Prostate gland (tissue), 2 donors: ENCODE measurements at places on chromosomes 12 and 14.

GRCh38 chr12:127165567-127166392 is 1101.2 kb upstream of the TMEM132C start:
- peak; percentile 70 for DNase-seq

DNA sequence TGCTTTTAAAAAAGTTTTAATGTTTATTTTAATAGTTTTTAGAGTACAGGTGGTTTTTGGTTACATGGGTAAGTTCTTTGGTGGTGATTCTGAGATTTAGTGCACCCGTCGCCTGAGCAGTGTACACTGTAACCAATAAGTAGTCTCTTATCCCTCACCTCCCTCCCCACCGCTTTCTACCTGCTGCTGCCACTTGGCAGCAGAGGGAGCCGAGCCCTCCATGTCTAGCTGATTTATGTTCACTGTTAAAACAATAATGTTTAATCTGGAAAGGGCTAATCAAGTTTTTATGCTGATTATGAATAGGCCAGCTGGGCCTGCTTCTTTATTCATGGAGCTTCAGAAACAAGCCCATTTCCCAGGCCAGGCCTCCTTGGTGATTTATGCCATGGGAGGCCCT is 73.1 kb downstream of the ADCK1 start:
- DNase-seq = no peak

- DNase-seq = peak; percentile 11
These were observed 2.8 kb downstream of the SRSF9 start for GRCh38 chr12:120466560-120467315.

- DNase-seq = no peak
These were observed 4.4 kb downstream of the BDKRB1 start for GRCh38 chr14:96260341-96260821.

DNA sequence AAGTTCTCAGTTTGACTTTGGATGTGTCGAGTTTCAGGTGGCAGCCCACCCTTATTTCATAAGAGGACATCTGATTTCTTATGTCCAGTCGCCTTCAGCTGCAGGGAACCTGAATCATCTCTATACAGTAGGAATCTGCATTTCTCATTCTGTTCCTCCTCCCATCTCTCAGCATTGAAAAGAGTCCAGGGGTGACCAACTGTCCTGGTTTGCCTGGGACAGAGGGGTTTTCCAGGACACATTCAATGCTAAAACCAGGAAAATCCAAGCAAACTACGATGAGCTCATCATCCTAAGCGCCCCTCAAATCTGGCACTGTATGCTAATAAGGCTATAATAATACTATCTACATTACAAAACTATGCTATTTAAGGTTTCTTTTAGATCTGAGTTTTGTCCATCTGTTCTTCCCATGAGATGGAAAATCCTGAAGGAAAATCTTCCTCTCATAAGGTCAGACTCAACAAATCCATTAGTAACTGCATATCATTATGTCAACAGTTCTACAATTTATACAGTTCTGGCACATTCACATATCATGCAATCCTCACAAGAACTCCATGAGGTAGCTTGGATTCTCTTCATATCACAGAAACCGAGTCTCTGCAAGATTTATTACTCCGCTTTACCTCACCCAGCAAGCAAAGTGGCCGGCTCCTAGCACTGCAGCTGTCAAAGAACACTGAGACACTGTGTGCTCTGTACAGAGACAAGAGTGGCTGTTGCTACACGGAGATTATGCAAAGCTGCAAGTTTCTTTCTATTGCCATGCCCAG is 15.6 kb upstream of the CALM1 start:
- peak; percentile 38 for DNase-seq

DNA sequence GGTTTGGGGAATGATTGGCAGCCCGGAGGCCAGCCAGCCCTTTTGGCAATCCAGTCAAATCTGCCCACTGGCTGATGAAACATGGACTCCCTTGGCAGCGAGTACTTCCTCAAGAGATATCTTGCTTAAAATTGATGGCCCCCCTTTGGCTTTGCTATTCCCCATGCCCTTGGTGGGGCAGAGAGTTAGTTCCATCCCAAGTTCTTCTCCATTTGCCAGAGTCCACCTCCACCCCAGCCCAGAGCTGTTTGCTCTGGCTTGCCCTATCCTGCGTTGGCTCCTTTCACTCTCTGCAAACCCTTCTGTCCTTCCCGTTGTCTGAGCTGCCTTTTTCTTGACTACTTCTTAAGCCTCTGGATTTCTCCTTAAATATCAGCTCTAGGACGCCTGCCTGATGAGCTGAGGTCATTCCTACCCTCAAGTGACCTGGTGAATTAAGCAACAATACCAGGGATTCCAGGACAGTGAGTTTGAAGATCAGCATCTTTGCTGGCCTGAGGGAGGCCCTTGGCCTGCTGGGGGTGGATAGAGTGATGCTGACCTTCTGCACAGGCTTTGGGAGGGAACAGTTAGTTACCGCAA is 212.0 kb downstream of the CACNA1C start:
- no peak for DNase-seq

GRCh38 chr14:50998612-50999011 is 54.3 kb upstream of the PYGL start:
- DNase-seq = no peak

- no peak for DNase-seq
These were observed 162.7 kb downstream of the SPTSSA start for GRCh38 chr14:34299360-34299759.

- no peak for DNase-seq
These were observed 33.7 kb upstream of the SELPLG start for GRCh38 chr12:108667349-108667748.

- no peak for DNase-seq
These were observed 50.8 kb downstream of the CATSPERB start for GRCh38 chr14:91681118-91681517.

DNA sequence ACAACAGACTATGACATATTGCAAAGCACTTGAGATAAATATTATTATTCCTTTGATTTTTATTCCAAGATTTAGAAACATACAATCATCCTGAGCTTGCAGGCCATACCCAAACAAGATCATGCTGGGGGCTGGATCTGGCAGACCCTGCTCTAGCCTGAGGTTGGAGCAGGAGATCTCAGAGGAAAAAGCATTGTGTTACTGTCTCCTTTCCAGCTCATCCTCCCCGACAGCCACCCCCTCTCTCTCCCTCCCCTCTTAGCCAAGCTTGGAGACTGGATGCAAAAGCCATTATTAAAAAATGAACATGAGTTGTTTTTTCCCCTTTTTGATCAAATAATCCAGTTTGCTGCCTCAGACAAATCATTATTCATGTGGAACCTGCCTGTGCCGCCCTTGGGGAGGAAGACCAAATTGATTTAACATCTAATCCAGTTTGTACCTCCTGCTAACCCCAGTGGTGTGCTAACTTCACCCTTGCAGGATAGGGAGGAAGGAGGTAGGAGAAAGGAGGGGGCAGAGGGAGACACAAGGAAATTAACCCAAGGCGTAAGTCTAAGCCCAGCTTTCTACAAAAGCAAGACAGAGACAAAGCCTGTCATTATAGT is 565.8 kb upstream of the TBX3 start:
- no peak for DNase-seq

- peak; percentile 66 for DNase-seq
These were observed 226.3 kb downstream of the ERC1 start for GRCh38 chr12:1217191-1217949.

DNA sequence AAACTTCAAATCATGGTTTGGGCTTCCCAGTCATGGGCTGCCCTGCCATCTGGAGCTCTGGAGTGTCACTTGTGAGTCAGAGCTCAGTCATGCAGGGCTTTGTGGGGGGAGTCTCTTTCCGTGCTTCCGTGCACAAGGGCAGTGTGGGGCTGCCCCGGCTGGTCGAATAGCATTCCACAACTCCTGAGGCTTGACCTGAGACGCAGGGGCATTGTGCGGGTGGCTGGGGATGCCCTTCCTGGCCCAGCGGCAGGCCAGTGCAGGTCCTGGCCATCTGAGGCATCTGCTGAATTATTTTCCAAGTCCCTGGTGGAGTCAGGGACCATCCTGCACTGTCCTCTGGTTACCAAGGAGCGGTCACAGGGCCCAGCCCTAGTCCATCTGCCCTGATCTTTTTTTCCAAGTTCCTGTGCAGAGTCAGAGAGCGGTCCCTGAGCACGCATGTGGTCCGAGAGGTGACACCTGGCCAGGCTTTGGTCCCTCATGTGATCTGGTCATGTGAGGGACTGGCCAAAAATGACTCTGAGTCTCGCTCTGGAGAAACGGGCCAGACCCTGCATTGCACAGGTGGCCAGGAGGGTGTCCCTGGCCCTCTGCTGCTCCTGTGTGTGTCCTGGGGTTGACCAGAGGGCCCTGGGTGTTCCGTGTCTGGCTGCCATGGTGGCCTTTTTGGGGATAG is 167.0 kb upstream of the ALG10B start:
- DNase-seq = no peak

GRCh38 chr12:1576410-1577241 is 17.8 kb downstream of the FBXL14 start:
- DNase-seq = peak; percentile 54
